ENCODE measurements at places on chromosomes 12 and 14. TPM values are rescaled to one million over a fixed set of nuclear protein-coding genes. Genes with fewer than 3 reads are reported as not detected.

The MUCL1 gene
- not detected for total RNA-seq

The MMAB gene
- 21.5 TPM for total RNA-seq

The RFX4 gene
- not detected for total RNA-seq

The TBK1 gene
- total RNA-seq = 34.9 TPM

The GRIP1 gene
- total RNA-seq = not detected

The SAMD15 gene
- under 0.01 TPM for total RNA-seq

The TRHDE gene
- 5.5 TPM for total RNA-seq

The AKAP5 gene
- total RNA-seq = 0.59 TPM

The SALL2 gene
- 0.26 TPM for total RNA-seq

The KRT75 gene
- total RNA-seq = not detected

The RNASE7 gene
- total RNA-seq = not detected

The C1QL4 gene
- not detected for total RNA-seq

The TMEM179 gene
- not detected for total RNA-seq

The ZC2HC1C gene
- total RNA-seq = 0.26 TPM

The RHEBL1 gene
- not detected for total RNA-seq

The SOS2 gene
- 42.4 TPM for total RNA-seq

The PIWIL1 gene
- not detected for total RNA-seq

The KRT82 gene
- total RNA-seq = not detected

The TSHR gene
- 0.73 TPM for total RNA-seq

The DTX1 gene
- total RNA-seq = 3.4 TPM

The TCL1A gene
- not detected for total RNA-seq

The TAS2R30 gene
- total RNA-seq = 34.9 TPM

The OTX2 gene
- total RNA-seq = not detected

The IL31 gene
- not detected for total RNA-seq

The APOF gene
- not detected for total RNA-seq

The RASAL1 gene
- not detected for total RNA-seq

The CCDC177 gene
- not detected for total RNA-seq

The PLEK2 gene
- not detected for total RNA-seq

The PIANP gene
- 11.5 TPM for total RNA-seq

The ABCC9 gene
- 39.7 TPM for total RNA-seq

The KRT86 gene
- not detected for total RNA-seq

The DDHD1 gene
- 27.5 TPM for total RNA-seq

The A2ML1 gene
- total RNA-seq = 1.5 TPM

The KLRC1 gene
- not detected for total RNA-seq

The TAS2R43 gene
- total RNA-seq = not detected

The SGPP1 gene
- 21.0 TPM for total RNA-seq

The SIX4 gene
- 9.7 TPM for total RNA-seq

The CAPZA3 gene
- total RNA-seq = not detected

The ADCY4 gene
- 107 TPM for total RNA-seq

The SOAT2 gene
- total RNA-seq = not detected

The B4GALNT1 gene
- 3.8 TPM for total RNA-seq

The KCNK13 gene
- not detected for total RNA-seq

The ZBTB39 gene
- 9.2 TPM for total RNA-seq

The ARG2 gene
- 0.51 TPM for total RNA-seq

The MYH6 gene
- total RNA-seq = not detected

The DENR gene
- total RNA-seq = 35.6 TPM

The CIROP gene
- not detected for total RNA-seq

The NRDE2 gene
- total RNA-seq = 26.6 TPM

The SLC25A21 gene
- total RNA-seq = under 0.01 TPM

The TBX3 gene
- 11.0 TPM for total RNA-seq

The SLC6A15 gene
- total RNA-seq = 6.2 TPM

The STYK1 gene
- total RNA-seq = 2.1 TPM

The CCDC196 gene
- not detected for total RNA-seq

The TMEM119 gene
- 102 TPM for total RNA-seq

The STXBP6 gene
- 13.8 TPM for total RNA-seq

The KLHL33 gene
- not detected for total RNA-seq

Measured in uterus (tissue), 4 donors.